ENCODE measurements at places on chromosomes 3 and 15.

- no peak for DNase-seq
These were observed 20.1 kb upstream of the PPIB start for GRCh38 chr15:64182859-64183370.

DNA sequence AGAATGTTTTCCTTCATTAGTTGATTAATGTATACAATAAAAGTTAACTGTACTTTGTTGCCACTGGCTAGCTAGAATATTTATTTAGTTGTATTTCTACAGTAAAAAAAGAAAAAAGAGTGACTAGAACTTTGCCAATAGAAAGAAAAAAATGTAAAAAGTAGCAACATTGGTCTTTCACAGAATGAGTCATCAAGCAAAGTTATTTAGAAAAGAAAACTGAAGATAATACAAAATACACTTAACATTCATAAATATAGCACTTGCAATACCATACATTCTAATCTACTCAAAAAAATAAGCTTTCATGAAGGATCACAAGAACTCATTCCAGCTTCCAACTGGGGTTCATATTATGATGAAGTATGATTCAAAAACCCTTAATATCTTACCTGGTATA is 83.4 kb downstream of the AQR start:
- DNase-seq: no peak

- no peak for DNase-seq
These were observed 226.1 kb upstream of the UBE2E2 start for GRCh38 chr3:22977042-22977441.

DNA sequence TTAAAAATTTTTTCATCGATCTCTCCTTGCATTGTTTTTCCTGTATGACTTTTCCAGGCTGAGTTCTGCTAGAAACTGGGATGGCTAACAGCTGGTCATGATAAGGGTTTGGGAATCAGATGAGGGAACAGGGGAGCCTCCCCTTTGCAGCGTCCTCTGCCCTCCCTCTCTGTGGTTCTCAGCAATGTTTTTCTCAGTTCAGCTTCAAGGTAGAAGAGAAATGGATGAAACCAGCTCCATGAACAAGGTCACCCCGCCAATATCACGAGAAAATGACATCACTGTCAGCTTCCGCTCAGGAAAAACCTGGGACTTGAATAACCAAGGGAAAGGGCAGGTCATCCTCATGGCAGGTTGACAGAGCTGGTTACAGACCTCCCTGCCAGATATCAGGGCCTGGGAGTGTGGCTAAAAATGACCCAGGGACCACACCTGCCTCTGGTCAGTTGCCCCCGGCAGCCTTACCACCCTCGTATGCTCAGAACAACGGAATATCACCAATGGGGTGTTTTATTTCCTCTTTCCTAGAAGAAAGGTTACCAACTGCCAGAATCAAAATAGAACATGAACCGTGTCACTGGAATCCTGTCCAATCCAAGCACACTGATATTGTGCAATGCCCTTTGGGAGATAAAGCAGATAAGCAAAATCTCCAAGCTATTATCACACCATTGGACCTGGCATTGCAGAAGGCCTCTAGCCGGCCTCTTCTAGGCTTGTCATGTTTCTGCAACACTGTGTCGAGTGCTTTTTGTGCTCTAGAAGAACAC is 26.1 kb downstream of the LSM3 start:
- no peak for DNase-seq

All from activated CD4-positive, alpha-beta memory T cell treated with anti-CD3 and anti-CD28 coated beads for 36 hours (primary cell).